ENCODE measurements at places on chromosomes 1 and 21.

- no peak for DNase-seq
These were observed 13.5 kb upstream of the IKBKE start for GRCh38 chr1:206456577-206457370.

- peak; percentile 42 for DNase-seq
These were observed 73.0 kb downstream of the GNG12 start for GRCh38 chr1:67760030-67760821.

DNA sequence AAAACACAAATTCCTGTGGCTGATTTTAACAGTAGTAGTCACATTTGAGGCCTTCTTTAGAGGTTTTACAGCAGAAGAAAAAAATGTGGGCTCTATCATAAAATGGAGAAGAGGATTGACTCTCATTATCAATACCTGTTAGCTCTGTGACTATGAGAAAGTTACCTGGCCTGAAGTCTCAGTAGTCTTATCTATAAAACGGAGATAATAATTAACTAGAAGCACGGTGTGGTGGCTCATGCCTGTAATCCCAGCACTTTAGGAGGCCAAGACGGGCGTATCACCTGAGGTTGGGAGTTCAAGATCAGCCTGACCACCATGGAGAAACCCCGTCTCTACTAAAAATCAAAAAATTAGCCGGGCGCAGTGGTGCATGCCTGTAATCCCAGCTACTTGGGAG, 90.4 kb upstream of the PLPPR4 start:
- DNase-seq, result no peak

DNA sequence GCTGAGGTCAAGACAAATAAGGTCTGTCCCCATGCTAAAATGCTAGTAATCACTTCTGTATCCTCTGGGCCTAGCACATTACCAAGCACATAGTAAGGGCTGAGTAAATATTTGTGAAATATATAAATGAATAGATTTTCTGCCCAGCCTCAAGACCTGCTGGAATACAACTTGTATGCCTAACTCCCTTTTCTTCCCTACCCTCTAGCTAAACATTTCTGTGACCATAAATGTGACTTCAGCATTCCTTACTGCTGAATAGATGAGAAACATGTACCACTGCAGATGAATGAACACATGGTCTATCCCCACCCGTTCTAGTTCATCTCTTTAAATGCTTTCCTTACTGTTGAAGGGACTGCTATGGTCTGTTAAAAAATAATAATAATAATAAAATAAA, 209.0 kb upstream of the HOOK1 start:
- DNase-seq, result no peak

DNA sequence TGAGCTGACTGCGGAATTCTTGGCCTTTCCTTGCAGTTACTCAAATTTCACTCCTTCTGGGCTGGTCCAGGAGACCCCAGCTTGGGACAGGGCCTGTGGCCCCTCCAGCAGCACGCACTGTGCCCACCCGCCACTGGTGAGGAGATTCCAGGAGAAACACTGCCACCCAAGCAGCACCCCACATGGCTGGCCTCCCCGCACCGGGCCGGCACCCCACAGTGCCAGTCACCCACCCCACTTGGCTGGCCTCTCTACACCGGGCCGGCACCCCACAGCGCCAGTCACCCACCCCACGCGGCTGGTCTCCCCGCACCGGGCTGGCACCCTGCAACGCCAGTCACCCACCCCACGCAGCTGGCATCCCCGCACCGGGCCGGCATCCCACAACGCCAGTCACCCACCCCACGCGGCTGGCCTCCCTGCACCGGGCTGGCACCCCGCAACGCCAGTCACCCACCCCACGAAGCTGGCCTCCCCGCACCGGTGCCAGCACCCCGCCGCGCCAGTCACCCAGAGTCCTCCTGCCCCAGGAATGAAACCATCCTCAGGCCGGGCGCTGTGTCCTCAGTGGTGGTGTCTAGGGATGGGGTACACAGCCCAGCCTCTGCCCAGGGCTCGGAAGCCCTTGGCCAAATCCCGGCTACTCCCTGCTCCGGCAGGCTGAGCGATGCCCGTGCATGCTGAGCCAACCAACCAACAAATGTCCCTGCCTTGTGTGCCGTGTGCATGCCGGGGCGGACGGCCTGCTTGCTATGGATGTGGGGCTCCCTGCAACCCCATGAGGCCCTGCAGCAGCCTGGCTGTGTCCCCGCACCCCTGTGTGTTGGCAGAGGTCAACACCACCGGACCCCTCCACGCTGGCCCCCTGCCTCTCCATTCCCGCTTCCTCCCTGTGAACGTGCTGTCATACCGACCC, 38.6 kb upstream of the TSPEAR start:
- no peak for DNase-seq

GRCh38 chr1:47424336-47424982, 8.4 kb downstream of the FOXE3 start:
- DNase-seq, result no peak

- no peak for DNase-seq
These were observed 13.8 kb upstream of the SAMD11 start for GRCh38 chr1:909861-910310.

- DNase-seq, result no peak
These were observed 9.7 kb upstream of the CLCC1 start for GRCh38 chr1:108972951-108973350.

DNA sequence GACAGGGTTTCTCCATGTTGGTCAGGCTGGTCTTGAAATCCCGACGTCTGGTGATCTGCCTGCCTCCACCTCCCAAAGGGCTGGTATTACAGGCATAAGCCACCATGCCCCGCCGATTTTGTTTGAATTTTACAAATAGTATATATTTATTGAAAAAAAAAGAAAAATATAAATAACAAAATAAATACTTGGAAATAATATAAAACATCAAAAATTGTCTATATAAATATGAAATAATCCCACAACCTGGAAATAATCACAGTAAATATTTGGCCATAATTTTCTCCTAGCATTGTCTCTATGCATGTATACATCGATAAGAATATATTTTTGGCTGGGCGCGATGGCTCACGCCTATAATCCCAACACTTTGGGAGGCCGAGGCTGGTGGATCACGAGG, 2.7 kb upstream of the PLOD1 start:
- DNase-seq, result no peak

DNA sequence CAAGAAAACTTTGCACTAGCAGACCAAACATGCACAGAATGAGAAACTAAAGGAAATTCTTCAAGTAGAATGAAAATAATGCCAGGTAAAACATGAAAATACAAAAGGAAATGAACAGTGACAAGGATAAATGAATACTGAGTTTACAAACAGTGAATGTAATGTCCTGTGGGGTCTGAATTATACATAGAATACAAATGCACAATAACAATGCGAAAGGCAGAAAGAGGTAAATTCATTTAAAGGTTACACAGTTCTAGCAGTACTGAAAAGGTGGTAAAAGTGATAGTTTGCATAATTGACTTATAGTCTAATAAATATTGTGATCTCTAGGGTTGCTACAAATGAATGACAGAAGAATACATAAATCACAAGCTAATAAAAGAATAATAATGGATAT, 12.9 kb downstream of the CD55 start:
- DNase-seq, result no peak

DNA sequence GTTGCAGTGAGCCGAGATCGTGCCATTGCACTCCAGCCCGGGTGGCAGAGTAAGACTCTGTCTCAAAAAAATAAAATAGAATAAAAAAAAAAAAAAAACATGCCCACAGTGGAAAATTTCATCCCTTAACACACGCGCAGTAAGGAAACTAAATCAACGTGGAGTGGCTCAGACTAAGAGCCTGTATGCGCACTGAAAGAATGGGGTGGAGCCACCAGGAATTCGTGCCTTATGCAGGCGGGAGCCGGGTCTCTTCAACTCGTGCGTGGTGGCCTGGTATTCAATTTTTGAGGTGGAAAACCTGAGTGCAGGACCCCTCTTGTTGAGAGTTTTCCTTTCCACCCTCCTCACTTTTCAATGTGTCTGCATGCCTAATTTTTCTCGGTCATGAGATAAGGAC, 22.1 kb upstream of the CREG1 start:
- DNase-seq, result no peak

GRCh38 chr1:174366946-174367345, 80.8 kb upstream of the GPR52 start:
- no peak for DNase-seq

GRCh38 chr1:174465855-174466254, 18.1 kb downstream of the GPR52 start:
- DNase-seq, result no peak

DNA sequence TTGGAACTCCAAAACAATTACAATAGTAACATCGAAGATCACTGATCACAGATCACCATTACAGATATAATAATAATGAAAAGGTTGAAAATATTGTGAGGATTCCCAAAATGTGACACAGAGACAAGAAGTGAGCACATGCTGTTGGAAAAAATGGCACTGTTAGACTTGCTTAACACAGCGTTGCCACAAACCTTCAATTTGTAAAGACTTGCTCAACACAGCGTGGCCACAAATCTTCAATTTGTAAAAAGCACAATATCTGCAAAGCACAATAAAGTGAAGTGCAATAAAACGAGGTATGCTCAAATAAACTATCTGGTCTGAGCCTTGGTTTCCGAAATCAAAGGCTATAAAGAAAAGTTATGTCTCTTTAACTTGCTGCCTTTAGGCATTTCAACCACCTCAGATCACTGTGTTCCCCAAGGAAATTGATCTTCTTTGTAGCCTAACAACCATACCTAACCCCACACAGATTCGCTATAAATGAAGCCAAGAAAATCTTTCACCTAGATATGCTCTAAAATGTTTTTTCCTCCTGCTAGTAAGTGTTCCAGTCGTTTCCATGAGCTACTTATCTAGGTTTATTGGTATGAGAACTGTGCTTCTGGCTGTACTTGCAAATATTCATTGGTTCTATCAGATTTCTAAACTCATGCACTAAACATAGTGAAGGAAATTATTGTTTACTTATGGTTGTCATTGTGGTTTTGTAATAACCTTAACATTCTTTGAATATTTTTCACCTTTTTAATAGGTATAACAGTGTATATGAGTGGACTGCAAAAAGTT, 13.1 kb upstream of the LPGAT1 start:
- no peak for DNase-seq

GRCh38 chr1:153922076-153922971, 448 bp downstream of the GATAD2B start:
- DNase-seq, result no peak

- no peak for DNase-seq
These were observed 16.9 kb downstream of the STUM start for GRCh38 chr1:226565476-226565875.

DNA sequence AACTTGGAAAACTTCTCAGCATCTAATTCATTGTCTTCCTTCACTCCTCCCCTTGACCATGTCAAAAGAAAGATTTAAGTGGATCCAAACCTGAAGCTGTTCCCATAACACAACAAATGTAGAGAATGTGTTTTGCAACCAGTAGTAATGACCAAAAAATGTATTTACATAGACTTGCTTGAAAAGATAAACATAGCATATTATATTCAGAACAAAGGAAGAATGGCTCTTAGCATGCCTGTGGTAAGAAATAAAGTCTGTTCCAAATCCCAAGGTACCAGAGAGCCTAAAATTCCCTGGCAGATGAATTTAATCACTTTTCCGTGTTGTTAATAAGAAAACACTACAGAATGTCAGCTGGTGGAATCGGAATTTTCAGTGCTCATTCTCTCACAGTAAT, 36.8 kb downstream of the FMO3 start:
- DNase-seq, result no peak

DNA sequence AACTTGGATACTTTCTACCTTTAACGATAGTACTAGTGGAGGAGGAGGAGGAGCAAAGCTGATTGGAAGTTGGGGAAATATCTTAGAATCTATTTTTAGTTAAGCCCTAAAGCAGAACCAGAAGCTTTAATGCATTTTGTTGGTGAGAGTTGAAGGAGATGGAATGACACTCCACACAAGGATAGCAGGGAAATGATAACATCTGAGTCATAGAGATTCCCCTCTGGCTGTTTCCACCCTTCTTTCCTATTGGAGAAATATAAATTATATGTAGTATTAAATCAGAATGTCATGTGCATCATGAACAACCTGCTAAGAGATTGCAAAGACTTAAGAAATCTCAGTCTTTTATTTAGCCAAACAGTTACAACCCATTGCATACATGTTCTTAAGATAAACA, 1357.7 kb downstream of the NCAM2 start:
- no peak for DNase-seq

Measured in T-helper 17 cell (primary cell).